ENCODE measurements at places on chromosomes 3 and 15. TPM values are rescaled to one million over a fixed set of nuclear protein-coding genes. Genes with fewer than 3 reads are reported as not detected.

Gene GOLGA8J
- 0.12 TPM for total RNA-seq

Gene TTC23
- total RNA-seq, result 34.3 TPM

Gene TRA2B
- 205 TPM for total RNA-seq

Gene UROC1
- 0.35 TPM for total RNA-seq

Gene ZPLD1
- total RNA-seq, result 0.12 TPM

Gene PCOLCE2
- total RNA-seq, result 6.0 TPM

Gene CPLX3
- total RNA-seq, result not detected

Gene RAB27A
- 14.8 TPM for total RNA-seq

Gene GOLGA8O
- total RNA-seq, result 0.29 TPM
